ENCODE measurements at places on chromosomes 7 and 10.

DNA sequence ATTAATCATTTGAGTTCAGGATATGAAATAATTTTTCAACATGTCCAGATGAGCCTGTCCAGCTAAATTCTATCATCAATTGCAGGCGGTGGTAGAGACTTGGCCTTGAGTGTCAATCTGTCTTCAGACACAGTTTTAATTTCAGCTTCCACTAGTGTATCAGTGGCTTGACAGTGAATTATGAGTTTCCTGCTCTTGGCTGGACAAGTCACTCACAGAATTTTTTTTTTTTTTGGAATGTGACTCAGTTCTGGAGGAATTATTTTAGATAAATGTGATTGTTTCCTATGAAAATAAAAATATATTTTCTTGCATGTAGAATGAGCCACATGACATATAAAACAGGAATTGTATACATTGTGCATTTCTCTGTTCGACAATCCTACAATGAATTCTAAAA is 319.9 kb upstream of the AKR1E2 start:
- DNase-seq = no peak

GRCh38 chr7:108007762-108008161 is 4.8 kb upstream of the LAMB1 start:
- DNase-seq = no peak

DNA sequence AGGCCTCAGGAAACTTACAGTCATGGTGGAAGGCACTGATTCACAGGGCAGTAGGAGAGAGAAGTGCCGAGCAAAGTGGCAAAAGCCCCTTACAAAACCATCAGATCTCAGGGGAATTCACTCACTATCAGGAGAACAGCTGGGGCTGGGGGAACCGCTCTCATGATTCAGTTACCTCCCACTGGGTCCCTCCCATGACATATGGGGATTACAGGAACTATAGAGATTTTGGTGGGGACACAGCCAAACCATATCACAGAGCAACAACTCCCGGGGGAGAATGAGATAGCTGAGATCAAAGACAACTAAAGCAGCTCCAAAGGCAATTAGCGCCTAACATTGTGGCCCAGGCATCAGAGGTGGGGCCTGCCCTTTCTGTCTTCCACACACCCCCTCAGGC is 85.4 kb upstream of the VOPP1 start:
- no peak for DNase-seq

- no peak for DNase-seq
These were observed 85.1 kb downstream of the SUGCT start for GRCh38 chr7:40219917-40220316.

- DNase-seq = no peak
These were observed 239.2 kb upstream of the ZMIZ1 start for GRCh38 chr10:78829565-78829964.

- DNase-seq = peak; percentile 29
These were observed 593.1 kb downstream of the SORCS1 start for GRCh38 chr10:106571192-106571946.

- DNase-seq = no peak
These were observed 42.2 kb upstream of the SRGN start for GRCh38 chr10:69045441-69046300.

GRCh38 chr7:101180130-101180755 is at the start of gene NAT16:
NAT16 (minus strand) TSS chr7:101180293; CDS start chr7:101174807, 5,486 bp downstream.
- DNase-seq = no peak

DNA sequence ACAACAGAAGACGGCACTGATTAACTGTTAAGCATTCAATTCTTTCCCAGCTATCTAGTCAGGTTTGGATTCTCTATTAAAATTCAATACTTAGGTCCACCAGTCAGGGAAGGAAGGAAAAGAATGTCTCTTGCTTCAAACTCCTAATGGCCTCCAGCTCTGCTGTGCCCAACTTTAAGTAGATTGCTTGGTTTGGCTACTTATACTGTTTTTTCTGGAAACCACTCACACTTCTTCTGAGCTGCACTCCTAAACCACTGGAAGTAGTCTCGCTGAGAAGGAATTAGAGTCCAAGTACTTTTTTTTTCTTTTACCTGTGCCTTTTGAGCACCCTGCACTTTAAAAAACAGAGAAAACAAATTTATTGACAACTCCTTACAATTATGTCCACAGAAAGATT is 26.7 kb upstream of the COL1A2 start:
- DNase-seq = no peak

- no peak for DNase-seq
These were observed 44.4 kb upstream of the USP6NL start for GRCh38 chr10:11655836-11656235.

DNA sequence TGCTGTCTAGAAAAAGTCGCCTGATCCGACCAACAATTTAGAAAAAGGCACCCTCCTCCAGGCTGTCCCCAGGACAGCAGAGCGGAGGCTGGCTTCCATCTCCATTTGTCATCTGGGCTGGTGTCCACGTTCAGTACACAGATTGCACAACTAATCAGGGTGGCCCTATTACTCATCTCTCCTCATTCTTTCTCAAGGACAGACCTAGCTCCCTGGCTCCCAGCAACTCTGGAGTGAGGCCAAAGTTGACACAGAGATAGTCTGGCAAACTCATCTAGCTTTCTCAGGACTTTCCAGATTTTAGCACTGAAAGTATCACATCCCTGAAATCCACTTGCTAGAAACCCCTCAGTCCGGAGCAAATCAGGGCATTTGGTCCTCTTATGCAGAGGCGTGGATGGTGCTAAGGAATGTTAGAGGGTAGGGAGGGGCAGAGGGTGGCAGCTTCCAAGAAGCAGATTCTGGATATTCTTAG is 75.1 kb downstream of the DNAH11 start:
- no peak for DNase-seq

GRCh38 chr10:102918817-102919245 is 737 bp downstream of the CNNM2 start:
- peak; percentile 49 for DNase-seq

- no peak for DNase-seq
These were observed 58.4 kb upstream of the PCGF5 start for GRCh38 chr10:91162050-91162494.

GRCh38 chr7:21886396-21886795 is 59.3 kb downstream of the CDCA7L start:
- DNase-seq = no peak
